Transverse colon (tissue), 4 donors: ENCODE measurements at places on chromosomes 4 and X. TPM values are rescaled to one million over a fixed set of nuclear protein-coding genes. Genes with fewer than 3 reads are reported as not detected.

UTP3 gene
- total RNA-seq, result 3.7 TPM

RASL11B gene
- total RNA-seq, result 0.64 TPM

STOX2 gene
- 9.2 TPM for total RNA-seq

TMEM255A gene
- 1.2 TPM for total RNA-seq

GATA1 gene
- total RNA-seq, result not detected

PDE6B gene
- total RNA-seq, result not detected

AFF1 gene
- 98.5 TPM for total RNA-seq

STK26 gene
- total RNA-seq, result 21.9 TPM

DMP1 gene
- total RNA-seq, result not detected

SSX1 gene
- not detected for total RNA-seq

IRF2 gene
- total RNA-seq, result 36.2 TPM

EIF1AX gene
- 45.9 TPM for total RNA-seq

MXRA5 gene
- total RNA-seq, result 29.1 TPM

PARM1 gene
- 109 TPM for total RNA-seq

SPANXN3 gene
- total RNA-seq, result not detected

KDR gene
- total RNA-seq, result 3.7 TPM

COL25A1 gene
- not detected for total RNA-seq

C4orf51 gene
- total RNA-seq, result not detected

DTHD1 gene
- total RNA-seq, result 1.3 TPM

BTC gene
- 7.0 TPM for total RNA-seq

CDKL5 gene
- 3.7 TPM for total RNA-seq

TRMT10A gene
- total RNA-seq, result not detected

ZAR1 gene
- not detected for total RNA-seq

ZCCHC18 gene
- total RNA-seq, result not detected

MAGEA12 gene
- total RNA-seq, result not detected

TEX13C gene
- total RNA-seq, result not detected

NXF2 gene
- not detected for total RNA-seq

ARR3 gene
- total RNA-seq, result 1.5 TPM

NDST3 gene
- 0.14 TPM for total RNA-seq

CENPVL2 gene
- total RNA-seq, result not detected

CT45A9 gene
- not detected for total RNA-seq

MAGEE2 gene
- not detected for total RNA-seq

INTU gene
- total RNA-seq, result 6.0 TPM

SH3TC1 gene
- 15.0 TPM for total RNA-seq

SLC7A11 gene
- under 0.01 TPM for total RNA-seq

HS3ST1 gene
- total RNA-seq, result 3.2 TPM

RTL9 gene
- total RNA-seq, result not detected
